Smooth muscle cell of the pulmonary artery (primary cell): ENCODE measurements at places on chromosomes 4 and X. TPM values are rescaled to one million over a fixed set of nuclear protein-coding genes. Genes with fewer than 3 reads are reported as not detected.

MAGEC1 gene
- total RNA-seq = not detected in 2 replicates

GATA1 gene
- not detected in 2 replicates for total RNA-seq

HSPA4L gene
- total RNA-seq = 11.3 and 17.0 TPM in 2 replicates

SLC16A2 gene
- total RNA-seq = 12.1 and 24.3 TPM in 2 replicates

POU4F2 gene
- total RNA-seq = not detected in 2 replicates

ZAR1 gene
- total RNA-seq = not detected in 2 replicates

CITED1 gene
- total RNA-seq = not detected in 2 replicates

AR gene
- 7.3 and 7.6 TPM in 2 replicates for total RNA-seq

EVC gene
- total RNA-seq = 50.0 and 54.0 TPM in 2 replicates

PITX2 gene
- 0.10 and 0.33 TPM in 2 replicates for total RNA-seq

MXRA5 gene
- total RNA-seq = 0.03 and 0.65 TPM in 2 replicates

ADAMTS3 gene
- total RNA-seq = 3.8 and 5.0 TPM in 2 replicates

SPATA18 gene
- 15.6 and 32.6 TPM in 2 replicates for total RNA-seq

ARHGAP24 gene
- total RNA-seq = 34.0 and 36.0 TPM in 2 replicates

TRIM75 gene
- total RNA-seq = not detected in 2 replicates

MFSD8 gene
- total RNA-seq = 13.7 and 16.4 TPM in 2 replicates

NOX1 gene
- total RNA-seq = not detected in 2 replicates

ADH7 gene
- total RNA-seq = not detected in 2 replicates

UGT2B7 gene
- total RNA-seq = not detected in 2 replicates

DCK gene
- 12.7 and 17.2 TPM in 2 replicates for total RNA-seq

GPR82 gene
- not detected in 2 replicates for total RNA-seq

NR3C2 gene
- 1.4 and 4.5 TPM in 2 replicates for total RNA-seq
